ENCODE measurements at places on chromosomes 3 and 15.

- peak; percentile 36 for DNase-seq
These were observed 20.4 kb downstream of the UACA start for GRCh38 chr15:70742928-70743327.

DNA sequence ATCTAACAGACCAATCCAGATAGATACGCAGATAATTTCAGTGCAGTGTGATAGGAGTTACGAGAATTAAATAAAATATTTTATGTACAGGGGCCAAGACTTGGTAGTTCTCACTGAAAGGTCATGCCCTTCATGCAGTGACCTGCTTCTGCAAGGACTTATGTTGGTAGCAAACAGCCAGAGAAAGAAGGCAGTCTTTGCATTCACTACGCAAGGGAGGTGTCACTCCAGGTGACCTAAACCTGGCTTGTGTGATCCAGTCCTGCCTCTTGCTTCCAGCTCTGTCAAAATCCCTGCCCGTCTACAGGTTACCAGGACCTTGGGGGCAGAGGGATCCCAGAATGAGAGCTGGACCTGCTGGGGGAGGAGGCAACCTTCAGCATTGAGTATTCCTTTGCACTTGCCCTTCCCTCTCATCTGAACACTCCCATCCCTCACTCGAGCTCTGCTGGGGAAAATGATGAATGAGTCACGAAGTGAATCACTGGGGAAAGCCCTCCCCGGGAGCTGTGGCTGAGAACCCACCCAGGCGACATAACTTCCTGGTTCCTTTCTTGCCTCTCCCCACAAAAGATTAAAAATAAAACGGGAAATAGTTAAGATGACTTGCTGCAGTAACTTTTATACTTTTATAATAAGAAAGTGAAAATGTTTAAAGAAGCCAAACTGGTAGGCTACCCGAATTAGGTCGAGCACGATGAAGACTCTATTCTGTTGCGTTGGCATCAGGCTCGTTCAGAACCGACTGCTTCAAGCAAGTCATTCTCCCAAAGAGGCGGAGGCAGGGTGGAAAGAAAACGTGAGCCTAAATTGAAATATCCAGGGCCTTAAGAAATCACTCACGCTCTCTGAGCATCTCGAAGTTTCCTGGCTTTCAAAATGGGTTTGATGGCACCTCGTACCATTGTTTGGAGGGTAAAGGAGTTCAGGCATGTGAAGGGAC, 216.1 kb downstream of the SLCO3A1 start:
- DNase-seq = no peak

GRCh38 chr3:197701841-197702240, 34.9 kb downstream of the RUBCN start:
- DNase-seq = no peak

DNA sequence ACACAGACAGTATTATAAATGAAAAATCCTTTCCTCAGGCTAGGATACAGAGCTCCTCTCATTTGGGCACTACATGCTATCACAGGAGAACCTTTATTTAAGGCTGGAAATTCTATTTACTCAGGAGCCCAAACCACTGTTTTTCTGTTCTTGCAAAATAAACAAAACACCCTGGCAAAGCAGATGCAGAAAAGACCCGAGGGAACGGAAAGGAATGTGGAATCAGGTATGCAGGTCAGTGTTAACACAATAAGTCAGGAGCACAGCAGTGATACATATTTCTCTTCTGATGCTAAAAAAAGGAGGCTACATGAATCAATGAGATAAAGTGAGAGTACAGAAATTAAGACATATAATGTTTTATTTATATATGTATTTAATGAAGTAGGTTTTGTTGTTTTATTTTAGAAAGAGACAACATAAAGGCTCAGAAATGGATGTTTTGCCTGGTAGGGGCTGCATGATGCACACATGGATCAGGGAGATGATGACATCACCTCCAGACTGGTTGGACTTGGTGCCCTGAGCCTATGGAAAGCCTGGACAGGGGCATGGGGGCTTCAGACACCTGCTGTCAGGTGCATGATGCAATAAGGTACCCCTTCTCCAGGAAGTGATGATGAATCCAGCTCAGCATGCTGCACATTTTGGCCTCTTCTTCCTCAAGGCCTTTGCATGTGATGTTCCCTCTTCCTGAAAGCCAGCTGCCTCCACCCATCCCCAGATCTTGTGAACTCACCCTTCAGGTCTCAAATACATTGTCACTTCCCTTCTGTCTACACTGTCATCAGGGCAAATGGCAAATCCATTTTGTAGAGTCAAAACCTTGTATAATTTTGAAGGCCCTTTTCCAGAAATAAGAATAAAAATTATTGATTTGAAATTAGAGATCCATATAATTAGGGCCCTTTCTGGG, 19.1 kb upstream of the RBP1 start:
- no peak for DNase-seq

GRCh38 chr3:99817047-99817436, 620 bp upstream of the CMSS1 start:
- DNase-seq = peak; percentile 48

DNA sequence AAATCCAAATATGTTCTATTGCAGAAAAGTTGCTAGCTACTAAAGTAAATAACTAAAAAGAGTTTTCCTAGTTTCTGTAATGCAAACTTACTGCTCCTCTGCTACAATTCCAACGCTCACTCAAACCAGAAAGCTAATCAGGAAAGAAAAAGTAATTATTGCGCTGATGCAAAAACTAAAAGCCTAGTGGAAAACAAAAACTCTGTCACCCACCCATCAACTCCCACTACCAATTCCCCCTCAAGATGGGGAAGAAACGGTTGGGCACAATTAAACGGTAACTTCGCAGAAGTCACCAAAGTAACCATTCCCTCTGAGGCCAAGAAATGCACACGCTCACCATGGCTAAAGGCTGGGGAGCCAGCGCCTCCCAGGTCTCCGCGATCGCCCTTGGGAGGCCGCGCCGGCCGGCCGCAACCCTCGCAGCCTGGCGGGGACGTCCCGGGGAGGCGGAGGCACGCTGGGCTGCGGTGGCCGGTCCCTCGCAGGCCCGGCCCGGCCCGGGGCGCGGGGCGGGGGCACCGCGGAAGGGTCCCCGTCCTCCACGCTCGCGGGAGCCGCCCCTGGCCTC, 684 bp downstream of the SLTM start:
- no peak for DNase-seq

GRCh38 chr15:63181648-63182047, 7.8 kb upstream of the RAB8B start:
- no peak for DNase-seq

- DNase-seq = no peak
These were observed 15.9 kb upstream of the MRPL3 start for GRCh38 chr3:131518680-131519079.

GRCh38 chr3:148379763-148380382, 317.8 kb upstream of the AGTR1 start:
- DNase-seq = peak; percentile 13

DNA sequence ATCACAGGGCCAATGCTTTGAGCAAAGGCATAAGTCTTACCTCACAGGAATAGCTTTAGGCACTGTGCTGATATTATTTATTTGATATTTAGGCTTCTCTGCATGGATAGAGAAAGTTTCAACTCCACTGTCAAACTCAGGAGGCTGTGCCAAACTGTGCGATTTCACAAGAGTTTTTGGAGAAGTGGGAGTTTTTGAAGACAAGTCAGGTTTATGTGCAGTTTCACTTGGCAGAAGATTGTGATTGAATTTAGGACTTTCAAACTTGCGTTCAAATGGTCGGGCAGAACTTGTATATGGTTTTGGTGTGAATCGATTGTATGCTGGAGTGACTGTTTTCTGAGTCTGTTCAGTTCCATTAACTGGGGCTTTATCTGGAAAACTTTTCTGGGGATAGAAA, 113.7 kb downstream of the TJP1 start:
- DNase-seq = no peak

GRCh38 chr3:123651449-123652341, 66.8 kb upstream of the HACD2 start:
- DNase-seq = no peak

- no peak for DNase-seq
These were observed 202.8 kb downstream of the RSRC1 start for GRCh38 chr3:158312560-158313141.

DNA sequence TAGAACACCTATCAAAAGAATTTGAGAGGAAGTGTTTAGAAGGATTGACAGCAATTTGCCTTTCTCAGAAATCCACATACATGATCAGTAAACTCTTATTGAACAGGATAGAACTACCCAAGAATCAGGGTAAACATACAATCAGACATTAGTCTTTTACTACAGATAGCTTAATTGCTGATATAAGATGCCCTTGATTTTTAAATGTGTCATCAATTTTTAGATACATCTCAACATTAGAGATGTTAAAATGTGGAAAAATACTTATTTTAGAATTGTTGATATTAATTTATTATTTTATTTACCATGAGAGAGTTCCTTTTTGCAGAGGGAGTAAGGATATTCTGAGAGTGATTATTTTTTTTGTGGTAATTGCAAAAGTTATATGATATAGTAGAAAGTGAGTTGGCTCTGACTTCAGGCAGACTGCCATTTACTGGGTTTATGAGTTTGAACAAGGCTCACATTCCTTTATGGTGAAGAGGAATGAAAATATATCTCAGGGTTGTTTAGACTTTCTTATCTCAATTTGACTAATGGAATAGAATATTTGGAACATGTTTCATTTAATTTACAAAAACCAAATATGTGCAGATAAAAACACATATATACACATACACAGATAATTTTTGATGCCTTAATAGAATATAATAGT, 302.8 kb upstream of the GOLIM4 start:
- DNase-seq = no peak

DNA sequence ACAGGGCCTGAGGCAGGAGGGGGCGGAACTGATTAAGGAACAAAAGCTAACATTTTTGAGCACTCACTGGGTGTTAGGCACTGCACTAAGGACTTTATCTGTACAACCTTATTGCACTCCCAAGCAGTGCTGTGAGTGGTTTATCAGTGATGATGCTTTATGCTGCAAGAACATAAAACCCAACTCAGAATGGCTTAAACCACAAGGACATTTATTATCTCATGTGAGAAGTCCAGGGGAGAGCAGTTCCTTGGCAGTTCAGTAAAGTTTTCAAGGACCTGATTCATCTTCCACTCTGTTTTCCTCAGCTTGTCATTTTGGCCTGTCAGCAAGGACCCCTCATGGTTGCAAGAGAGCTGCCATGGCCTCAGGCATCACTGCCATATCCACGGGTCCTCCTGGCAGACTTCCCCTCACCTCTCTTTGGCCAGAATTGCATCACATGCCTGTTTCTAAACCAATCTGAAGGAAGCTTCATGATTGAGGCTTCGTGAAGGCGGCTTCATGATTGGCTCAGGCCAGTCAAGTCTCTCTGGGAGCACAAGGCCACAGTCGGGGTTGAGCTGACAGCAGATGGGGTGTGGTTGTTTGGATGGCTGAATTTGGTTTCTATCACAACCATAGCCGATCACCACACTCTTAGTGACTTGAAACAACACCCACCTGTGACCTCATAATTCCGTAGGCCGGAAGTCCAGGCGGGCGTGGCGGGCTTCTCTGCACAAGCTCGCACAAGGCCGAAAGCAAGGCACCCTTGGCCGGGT, 15.8 kb downstream of the EFCC1 start:
- DNase-seq = no peak

DNA sequence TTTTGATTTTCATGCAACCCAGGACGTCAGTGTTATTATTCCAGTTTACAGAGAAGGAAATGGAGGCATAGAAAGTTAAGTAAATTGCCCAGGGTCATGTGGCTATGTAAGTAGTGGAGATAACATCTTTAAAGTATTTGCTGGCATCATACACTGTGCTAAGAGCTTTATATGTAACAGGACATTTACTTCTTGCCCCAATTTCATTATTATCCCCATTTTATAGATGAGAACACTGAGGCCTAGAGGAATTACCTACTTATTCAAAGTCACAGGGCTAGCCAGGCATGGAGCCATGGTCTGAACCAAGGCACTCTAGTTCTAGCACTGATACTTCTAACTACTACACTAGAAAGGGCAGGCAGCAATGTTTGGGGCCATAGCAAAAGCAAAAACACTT, 107.3 kb upstream of the ANKRD28 start:
- DNase-seq = no peak

DNA sequence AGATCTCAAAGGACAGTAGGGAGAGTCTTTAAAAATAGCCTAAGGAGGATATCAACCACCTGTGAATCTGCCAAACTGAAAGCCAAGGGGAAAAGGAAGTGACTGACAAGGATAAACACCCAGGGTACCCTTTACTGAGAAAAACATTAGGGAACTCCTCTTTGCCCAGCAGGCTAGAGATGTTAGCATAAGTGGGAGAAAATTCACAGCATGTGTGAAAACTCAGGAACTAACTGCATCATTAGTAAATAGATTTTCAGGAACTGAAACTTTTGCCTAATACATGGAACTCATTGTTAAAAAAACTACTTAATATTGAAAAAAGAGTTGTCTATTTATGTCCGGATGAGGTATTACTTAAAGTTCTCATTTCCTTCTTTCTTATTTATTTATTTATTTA, 375.5 kb downstream of the NTRK3 start:
- DNase-seq = no peak

DNA sequence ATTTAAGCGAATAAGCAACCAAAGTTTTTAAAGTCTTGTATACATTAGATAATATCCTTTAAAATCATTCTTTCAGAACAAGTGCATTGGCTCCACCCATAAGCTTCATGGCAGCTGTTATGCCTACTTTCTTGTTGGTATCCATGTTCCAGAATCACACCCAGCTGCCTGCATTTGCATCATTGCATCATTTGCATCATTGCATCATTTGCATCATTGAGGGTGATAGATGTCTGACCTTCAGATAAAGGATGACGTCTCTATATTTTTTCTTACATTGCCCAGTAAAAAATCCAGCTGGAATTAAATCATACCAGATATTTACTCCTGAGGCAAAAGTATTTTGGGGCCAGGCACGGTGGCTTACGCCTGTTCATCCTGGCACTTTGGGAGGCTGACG, 42.3 kb downstream of the SLC12A1 start:
- no peak for DNase-seq

DNA sequence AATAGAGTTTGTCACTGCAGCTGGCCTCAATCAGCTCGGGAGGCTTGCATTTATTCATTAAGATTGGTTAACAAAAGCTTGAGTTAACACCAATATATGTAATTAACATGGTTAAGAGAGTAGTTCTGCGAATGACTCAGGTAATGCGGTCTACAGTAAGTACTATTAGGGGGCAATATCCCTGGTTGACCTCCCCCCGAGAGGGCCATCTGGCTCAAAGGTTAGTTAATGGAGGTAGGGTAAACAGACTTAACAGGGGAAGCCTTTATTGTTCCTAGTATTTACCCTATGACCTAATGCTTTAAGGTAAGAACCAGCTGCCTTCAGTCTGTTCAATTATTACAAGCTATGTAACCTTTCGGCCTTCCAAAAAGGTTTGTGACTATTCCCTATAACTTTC, 403.3 kb upstream of the SGO1 start:
- no peak for DNase-seq

Data from DMS 273 treated with DMSO at 0.1 percent for 48 hours (cell line).